NCI-H187 (cell line): ENCODE measurements at places on chromosomes 1 and 21.

- DNase-seq = no peak
These were observed 25.7 kb downstream of the AKNAD1 start for GRCh38 chr1:108831225-108831624.

- DNase-seq = no peak
These were observed 23.9 kb downstream of the CITED4 start for GRCh38 chr1:40838045-40838979.

- no peak for DNase-seq
These were observed 58.5 kb downstream of the SLC45A1 start for GRCh38 chr1:8376358-8376840.

- no peak for DNase-seq
These were observed 27.9 kb downstream of the DOP1B start for GRCh38 chr21:36184545-36184944.

DNA sequence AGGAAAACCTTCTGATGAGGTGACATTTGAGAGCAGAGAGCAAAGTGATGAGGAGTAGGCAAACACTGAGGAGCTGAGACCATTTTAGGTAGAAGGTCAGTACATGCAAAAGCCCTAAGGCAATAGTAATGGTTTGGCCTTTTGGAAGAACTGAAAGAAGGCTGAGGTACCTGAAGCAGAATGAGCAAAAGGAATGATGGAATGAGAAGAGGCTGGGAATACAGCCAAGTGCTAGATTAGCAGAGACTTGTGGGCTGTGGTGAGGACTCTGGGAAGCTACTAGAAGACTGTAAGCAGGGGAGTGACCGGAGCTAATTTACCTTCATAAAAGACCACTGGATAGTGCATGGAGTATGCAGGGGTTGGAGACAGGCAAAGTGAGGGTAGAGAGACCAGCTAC is 77.9 kb downstream of the GFI1 start:
- no peak for DNase-seq

GRCh38 chr1:164771619-164772361 is 212.8 kb downstream of the PBX1 start:
- DNase-seq = no peak

DNA sequence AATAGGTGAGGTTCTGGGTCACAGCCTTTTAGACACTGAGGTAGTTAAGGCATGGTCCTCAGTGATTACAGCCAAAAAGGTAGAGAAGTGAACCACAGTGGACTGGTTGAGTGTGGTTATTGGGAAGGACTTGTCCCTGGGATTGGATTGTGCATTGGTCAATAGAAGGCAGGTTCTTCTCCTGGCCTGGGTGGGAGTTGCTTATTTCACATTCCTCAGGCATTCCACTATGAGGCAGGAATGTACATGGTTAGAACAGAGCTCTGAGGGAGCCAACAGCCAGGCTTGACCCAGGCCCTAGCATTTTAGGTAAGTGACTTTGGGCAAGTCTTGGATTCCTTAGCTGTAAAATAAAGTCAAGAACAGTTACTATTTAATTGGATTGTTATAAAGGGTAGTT is 97.9 kb upstream of the MARK1 start:
- no peak for DNase-seq

GRCh38 chr1:159122005-159122621 is 45.5 kb upstream of the AIM2 start:
- no peak for DNase-seq
